ENCODE measurements at places on chromosomes 1 and 21.
A peak's percentile ranks its signal among the peaks of the same experiment; 100 is the strongest.

DNA sequence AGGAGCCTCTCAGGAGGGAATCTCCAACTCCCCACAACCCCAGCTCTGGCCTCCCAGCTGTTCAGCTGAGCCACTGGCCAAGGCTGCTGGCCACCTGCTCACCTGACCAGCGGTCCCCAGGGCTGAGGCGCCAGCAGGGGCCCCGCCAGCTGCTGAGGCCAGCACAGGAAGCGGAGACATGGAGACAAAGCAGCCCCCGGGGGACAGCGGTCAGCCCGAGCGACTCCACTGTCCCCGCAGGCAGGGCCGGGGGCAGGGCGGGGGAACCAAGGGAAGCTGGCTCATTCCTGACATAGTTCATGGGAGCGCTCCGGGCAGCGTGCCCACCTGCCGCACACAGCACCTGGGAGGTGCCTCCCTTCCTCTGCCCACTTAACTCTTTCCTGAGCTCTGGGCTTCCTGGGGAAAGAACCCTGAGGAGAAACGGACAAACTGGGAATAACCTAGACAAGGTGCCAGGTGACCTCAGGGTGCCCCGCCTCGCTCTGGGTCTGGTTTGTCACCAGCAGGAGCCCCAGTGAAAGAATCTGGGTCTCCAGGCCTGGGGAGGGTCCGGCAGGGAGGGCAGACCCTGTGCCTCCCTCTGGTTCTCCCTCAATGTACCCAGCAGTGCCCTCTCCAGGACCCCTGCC is 10.7 kb downstream of the EPHA2 start:
- DNase-seq, result no peak

DNA sequence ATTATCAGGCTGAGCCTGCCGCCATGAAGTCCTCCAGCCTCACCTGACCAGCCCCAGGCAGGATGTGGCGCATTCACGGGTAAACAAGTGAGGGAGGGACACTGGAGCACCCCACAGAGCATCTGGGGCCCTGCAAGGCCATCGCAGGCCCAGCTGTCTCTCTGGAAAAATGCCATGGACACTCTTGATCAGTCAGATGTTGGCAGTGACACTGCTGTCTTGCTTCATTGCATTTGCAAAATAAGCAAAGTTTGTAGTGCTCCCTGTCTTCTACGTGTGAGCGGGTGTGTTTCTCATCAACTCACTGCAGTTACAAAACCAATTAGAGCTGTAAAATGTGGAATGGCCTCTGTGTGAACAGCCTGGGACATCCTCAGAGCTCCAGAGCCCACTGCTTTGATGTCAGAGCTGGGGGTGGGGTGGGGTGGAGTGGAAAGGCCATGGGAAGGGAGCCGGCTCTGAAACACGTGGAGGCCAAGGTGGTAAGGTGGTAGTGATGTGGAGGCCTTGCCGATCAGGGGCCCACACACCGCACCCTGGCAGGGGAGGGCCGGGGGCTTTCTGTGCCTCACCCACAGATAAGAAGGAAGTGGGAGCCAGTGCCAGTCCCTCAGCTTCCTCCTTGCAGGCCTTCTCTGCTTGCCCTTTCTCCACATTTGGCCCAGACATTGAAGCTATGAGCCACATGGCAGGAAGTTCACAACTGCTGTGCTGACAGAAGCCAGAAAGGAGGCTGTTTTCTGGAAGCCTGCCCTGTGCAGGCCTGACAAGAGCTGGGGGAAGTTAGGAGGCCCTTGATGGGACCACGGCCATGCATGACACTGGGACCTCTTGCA is 254.9 kb downstream of the RHOU start:
- DNase-seq, result no peak

- DNase-seq, result no peak
These were observed 79.2 kb downstream of the SGIP1 start for GRCh38 chr1:66613187-66613586.

GRCh38 chr1:50644447-50645105 is 221.3 kb upstream of the DMRTA2 start:
- DNase-seq, result no peak

DNA sequence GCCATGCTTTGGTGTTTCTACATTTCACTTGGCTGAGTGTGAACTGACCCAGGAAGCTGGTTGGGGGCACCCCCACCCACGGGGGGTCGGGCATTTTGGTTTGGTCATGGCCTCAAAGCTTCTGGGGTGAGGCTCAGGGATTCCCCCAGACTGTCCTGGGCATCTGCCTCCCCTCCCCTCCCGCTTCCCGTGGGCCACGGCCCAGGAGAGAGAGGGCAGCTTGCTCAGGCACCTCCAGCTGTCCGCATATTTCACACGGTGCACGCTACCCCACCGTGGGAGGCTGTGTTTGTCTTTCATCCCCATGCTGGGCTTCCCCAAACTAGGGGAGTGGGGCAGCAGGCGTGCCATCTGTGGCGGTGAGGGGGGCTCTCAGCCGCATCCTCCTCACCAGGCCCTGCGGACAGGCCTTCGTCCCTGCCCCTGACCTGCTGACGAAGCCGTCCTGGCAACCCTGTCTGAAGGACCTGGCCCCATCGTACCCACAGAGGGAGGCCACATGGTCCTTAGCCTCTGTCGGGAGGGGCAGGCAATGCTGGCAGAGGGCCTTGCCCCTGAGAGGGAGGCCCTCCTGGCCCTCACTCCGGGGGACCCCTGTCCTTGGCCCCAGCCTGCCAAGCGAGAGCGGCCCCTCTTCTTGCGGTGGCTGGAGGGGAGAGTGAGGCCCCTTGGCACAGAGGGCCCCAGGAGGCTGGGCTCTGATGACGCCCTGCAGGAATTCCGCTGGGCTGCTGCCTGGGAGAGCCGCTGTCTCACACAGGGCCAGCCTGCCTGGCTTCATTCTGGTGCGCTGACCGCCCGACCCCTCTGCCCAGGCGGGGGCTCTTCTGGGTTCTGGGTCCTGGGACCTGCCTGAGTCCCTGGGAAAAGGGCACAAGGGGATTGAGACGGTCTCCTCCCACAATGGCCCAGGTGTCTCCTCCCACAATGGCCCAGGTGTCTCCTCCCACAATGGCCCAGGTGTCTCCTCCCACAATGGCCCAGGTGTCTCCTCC is 22.1 kb downstream of the TP73 start:
- no peak for DNase-seq

- DNase-seq, result no peak
These were observed 15.8 kb downstream of the CD2 start for GRCh38 chr1:116769994-116770393.

DNA sequence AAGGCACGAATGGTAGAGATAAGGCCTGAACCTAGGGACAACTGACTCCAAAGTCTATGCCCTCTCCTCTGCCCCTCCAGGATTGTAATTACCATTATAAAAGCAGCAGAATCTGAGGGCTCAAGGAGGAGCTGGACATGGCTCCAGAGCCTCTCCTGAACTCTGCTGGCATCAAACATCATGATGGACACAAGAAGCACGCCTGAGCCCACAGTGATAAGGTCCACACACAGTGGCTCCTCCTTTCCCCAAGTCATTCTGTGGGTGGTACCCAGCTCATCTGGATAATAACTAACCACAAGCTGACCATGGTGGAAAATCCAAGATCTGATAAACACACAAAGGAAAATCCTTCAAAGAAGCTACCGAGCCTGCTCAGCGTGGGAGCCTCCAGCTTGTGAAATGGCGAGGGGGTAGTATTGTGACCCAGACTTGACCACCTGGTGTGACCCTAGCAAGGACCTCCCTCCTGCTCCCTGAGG is 85.2 kb downstream of the HIVEP3 start:
- DNase-seq, result no peak

GRCh38 chr1:110765640-110766335 is 91.0 kb upstream of the KCNA3 start:
- peak; percentile 17 for DNase-seq

DNA sequence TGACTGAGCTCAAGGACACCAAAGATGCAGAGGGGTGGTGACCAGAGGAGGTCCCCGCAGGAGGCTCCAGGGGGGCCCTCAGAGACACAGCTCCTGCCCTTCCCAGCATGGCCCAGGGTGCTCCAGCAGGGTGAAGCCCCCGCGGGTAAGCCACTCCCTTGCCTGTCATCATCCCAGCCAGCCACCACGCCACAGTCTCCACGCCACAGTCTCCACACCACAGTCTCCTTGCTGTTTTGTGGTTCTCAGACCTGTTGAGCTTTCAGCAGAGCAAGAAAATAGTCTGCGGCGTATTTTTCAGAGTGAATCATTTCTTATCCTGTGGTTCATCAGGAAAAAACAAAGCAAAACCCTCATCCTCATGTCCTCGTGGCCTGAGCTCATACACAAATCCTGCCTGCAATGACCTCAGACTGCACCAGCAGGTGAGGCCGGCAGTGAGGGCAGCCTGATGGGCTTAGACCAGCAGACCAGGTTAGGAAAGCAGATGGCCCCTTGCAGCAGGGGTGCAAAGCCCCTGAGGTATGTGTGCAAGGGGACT is 25.7 kb upstream of the ABCG1 start:
- peak; percentile 41 for DNase-seq
